GM03348 (cell line): ENCODE measurements at places on chromosomes 2 and 18.

- no peak for DNase-seq
These were observed 228.7 kb downstream of the ARHGAP15 start for GRCh38 chr2:143357966-143358365.

- DNase-seq = no peak
These were observed 8.3 kb downstream of the MOCOS start for GRCh38 chr18:36195427-36196122.

DNA sequence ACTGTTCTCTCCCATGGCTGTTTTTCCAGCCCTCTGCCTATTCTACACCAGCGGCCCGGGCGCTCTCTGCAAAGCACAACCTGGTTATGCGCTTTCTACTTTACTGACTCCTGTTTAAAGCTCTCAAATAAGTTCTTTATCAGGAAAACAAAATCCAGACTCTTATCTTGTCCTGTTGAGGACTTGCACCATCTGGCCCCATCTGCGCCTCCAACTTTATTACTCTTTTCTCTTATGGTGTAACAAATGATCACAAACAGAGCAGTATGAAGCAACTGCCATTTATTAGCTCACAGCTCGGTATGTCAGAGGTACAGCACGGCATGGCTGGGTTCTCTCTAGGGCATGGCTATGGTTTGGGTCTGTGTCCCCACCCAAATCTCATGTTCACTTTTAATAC, 236.5 kb upstream of the NT5C1B start:
- no peak for DNase-seq

GRCh38 chr18:46199515-46200147, 95.4 kb downstream of the HAUS1 start:
- DNase-seq = no peak

- DNase-seq = no peak
These were observed 308.6 kb upstream of the TNP1 start for GRCh38 chr2:217168496-217168895.

DNA sequence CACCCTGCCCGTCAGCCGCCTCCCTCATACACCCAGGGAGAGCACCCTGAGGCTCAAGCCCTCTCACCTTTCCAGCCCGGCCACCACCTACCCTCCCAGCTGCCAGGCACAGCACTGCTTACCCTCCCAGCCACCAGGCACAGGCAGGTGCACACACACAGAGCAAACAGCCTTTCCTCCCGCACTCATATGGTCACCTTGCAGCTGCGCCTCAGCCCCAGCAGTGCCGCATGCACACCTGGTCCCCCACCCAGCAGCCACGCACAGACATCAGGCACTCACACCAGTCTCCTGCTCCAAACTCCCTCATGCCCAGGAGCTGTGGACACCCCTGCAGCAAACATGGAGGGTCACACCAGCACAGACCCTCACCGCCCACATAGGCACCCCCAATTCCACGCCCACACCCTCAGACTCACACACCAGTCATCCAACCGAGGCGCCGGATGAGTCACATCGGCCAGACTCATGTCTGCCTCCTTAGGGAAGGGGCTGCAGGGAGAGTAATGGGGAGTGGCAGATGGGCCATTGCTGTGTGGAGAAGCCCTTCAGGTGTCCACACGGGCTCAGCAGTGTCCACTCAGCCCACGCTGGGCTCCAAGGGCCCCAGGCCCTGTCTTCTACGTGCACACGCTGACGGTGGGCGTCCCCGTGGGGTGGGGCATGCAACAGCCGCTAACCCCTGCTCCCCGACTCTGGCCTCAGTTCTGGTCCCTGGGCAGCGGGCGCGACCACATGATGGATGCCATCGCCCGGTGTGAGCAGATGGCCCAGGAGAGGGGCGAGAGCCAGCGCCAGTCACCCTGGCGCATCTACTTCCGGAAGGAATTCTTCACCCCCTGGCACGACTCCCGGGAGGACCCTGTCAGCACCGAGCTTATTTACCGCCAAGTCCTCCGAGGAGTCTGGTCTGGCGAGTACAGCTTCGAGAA, 22.3 kb upstream of the GPR17 start:
- no peak for DNase-seq

GRCh38 chr2:130756874-130757668, 1.7 kb downstream of the AMER3 start:
- DNase-seq = no peak

- DNase-seq = no peak
These were observed 20.8 kb downstream of the RBMS1 start for GRCh38 chr2:160472839-160473251.

GRCh38 chr2:42897358-42897757, 105.0 kb upstream of the HAAO start:
- no peak for DNase-seq

GRCh38 chr2:187008111-187008510, 159.1 kb upstream of the ZSWIM2 start:
- no peak for DNase-seq

- no peak for DNase-seq
These were observed 31.7 kb downstream of the EMX1 start for GRCh38 chr2:72949045-72949444.

GRCh38 chr2:175309799-175310198, 128.3 kb upstream of the ATP5MC3 start:
- peak; percentile 45 for DNase-seq

GRCh38 chr2:126655500-126656430, at the start of gene GYPC:
Gene GYPC (plus strand): TSS chr2:126656158. CDS start chr2:126656264, 106 bp downstream.
- peak; percentile 60 for DNase-seq

DNA sequence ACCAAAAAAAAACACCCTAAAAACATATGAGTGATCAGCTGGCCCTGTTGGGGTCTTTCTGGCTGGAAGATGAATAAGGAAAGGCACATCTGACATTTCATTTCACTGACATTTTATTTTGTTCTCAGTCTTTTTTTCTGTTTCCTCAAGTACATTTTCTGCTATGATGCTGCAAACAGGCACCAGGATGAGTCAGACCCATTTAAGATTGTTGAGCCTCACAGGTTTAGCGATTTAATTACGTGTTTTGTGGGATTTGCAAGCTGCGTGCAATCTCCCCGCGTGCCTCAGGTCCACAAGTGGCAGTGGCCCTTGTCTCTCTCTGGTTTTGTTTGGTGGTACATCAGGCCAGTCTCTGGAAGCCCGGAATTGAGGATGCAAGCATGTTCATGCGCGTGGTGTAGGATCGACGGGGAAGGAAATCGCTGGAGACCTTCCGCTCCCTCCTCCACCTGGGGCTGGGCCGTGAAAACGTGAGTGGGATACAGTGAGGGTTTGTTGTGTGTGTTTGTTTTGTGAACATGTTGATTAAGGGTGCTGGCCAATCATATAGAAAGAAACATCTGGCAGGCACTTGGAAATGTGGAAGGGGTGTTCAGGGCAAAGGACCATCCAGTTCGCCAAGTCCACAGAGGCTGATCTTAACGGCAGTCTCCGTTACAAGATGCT, 120.2 kb upstream of the ZNF516 start:
- DNase-seq = no peak

DNA sequence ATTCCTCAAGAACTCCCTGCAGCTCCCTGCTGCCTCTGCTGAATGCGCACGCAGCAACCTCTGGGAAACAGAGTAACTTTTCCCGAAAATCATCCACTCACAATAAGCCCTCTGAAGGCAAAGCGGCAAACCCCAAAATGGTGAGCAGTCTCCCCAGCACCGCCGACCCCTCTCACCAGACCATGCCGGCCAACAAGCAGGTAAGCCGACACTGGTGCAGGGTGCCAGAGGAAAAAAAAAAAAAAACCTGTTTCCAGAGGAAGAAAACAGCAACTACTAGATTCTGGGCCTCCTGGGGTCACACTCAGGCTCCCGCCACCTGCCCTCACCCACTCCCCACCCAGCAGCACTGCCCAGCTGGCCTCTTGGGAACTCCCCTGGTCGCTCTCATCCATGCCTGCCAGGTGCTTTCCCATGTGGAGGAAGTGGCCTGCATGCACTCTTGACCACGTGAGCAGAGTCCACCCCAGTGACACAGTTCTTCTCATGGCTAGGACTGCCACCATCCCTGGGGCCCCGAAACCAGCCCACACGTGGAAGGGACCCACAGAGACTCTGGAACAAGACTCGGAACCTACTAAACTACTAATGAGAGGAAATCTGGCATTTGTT, 36.9 kb downstream of the KCTD18 start:
- no peak for DNase-seq

DNA sequence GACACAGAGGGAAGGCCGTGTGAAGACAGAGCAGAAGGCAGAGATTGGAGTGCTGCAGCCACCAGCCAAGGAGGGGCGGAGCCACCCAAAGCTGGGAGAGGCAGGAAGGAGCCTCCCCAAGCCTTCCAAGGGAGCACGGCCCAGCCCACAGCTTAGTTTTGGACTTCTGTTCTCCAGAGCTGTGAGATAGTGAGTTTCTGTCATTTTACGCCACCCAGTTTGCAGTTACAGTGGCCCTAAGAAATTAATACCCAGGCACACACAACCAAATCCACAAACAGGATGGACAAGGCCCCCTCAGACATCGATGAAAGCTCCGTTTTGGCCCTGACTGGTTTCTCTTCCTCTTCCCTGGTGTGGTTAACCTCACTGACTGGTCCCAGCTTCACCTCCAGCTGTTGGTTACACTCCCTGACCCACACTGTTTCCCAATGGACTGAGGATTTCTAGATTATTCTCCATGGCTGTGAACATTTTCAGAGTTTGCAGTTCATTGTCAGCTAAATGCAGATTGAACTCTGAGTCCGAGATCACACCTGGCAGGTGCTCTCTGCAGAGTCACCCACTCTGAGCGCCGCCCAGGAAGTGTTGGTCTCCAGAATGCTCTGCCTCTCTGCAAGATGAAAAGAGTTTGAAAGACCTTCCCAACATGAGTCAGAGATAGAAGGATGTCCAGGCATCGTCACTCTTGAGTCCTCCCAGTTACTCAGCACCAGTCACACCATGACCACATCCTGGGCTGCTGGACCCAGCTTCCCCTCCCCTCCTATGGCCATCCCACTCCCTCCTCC, 100.2 kb downstream of the TWIST2 start:
- DNase-seq = peak; percentile 89

DNA sequence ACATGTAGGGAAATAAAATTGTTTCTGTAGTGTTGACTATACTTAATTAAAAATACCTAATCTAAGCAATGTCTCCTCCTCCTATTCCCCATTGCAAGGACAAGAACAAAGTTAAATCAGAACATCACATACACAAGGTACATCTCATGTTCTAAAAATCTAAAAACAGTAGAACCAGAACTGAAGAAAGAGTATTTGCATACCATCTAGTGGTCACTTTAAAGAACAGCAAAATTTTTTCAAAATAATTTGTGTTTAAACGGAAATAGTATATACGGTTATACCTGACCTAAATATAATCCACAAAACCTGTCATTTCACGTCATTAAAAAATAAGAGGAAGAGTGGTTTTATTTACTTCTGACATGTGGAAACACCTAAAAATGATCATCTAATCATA, 294.3 kb upstream of the KCNH7 start:
- peak; percentile 14 for DNase-seq

DNA sequence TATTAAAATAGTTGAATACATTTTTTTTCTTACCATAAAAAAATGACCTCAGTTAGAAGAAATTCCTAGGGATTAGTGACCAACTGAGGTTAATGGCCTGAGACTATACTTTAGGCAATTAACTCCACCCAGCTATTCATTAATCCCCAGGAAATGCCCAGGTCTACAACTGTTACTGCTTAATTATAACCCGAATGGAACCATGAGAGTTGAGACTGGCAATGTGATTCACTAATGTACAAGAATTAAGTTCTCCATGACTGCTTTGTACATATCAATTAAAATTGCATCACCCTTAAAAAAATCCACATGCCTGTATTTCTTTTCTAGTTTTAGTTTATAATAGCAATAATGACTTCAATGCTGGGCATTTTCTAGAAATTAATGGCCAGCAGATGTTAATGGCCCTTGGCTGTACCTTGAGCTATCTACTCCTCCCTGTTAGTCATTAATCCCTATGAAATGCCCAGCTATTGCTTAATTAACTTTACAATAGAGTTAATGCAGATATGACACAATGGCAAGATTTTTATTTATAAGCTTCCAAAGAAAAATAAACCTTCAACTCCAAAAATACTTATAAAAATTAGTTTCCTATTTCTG, 44.1 kb downstream of the ERBB4 start:
- no peak for DNase-seq

DNA sequence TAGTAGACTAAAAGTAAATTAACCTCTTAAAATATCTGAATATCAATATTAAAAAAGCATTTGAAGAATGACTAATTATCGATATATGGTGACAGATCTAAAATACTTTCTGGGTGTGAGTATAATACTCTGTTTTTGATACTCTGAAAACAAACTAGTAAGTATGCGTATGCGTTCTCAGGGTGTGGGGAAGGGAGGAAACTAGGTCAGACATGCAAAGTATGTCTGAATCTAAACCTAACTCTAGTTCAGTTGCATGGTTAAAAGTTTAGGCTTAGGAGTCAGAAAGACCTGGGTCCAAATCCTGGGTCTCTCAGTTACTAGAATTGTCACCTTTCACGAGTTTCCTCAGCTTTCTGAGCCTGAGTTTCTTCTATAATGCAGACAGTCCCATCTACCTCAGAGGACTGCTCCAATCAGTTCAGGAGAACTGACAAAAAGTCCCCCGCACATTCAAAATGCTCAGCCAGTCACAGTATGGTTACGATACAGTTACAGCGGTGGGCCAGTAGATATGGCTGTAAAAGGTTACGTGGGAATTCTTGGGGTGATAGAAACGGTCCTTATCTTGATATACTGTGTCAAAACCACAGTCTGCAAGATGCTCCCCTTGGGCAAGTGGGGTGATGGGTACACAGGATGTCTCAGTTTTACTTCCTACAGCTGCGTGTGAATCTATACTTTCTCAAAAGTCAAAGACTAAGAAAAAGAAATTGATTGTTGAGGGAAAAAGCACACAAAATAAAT, 29.2 kb downstream of the UNC50 start:
- no peak for DNase-seq

GRCh38 chr2:127103243-127104165, 3.5 kb downstream of the BIN1 start:
- no peak for DNase-seq

DNA sequence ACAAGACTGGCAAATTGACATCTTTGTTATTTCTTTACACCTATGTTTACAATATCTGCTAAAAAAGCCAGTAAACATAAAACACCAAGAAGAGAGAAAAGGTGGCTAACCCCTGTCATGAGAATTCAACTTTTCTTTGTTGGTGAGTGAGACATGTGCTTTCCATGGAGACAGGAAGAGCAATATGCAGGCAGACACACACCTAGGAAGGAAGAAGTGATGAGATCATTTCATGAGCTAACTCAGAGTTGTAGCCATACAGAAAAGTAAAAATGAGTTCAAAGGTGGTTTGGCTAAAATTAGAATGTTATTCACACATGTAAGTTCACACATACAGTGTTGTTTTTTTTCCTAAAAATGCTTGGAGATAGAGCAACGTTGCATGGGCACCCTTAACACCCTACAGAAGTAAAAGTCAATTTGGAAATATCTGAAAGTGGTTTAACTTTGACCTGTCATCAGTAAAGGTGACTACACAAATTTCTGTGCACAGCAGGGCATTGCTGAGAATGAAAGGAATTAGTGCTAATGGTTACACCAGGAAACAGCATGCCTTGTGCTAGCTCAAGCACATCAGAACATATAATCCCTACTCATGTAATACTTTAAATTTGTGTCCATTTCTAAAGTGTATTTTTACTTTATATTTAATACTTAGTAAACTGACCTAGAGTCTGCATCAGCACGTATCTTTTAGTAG, 557.6 kb downstream of the CBLN2 start:
- DNase-seq = no peak
